ENCODE measurements at places on chromosomes 4 and X. TPM values are rescaled to one million over a fixed set of nuclear protein-coding genes. Genes with fewer than 3 reads are reported as not detected.

The POU3F4 gene
- polyA plus RNA-seq, result not detected

The ITM2A gene
- 2.1 TPM for polyA plus RNA-seq

The GIMD1 gene
- polyA plus RNA-seq, result not detected

The MAGEE1 gene
- polyA plus RNA-seq, result 3.0 TPM

The RIPPLY1 gene
- 0.23 TPM for polyA plus RNA-seq

The TCEAL6 gene
- 2.2 TPM for polyA plus RNA-seq

The OTC gene
- polyA plus RNA-seq, result 0.68 TPM

DNA sequence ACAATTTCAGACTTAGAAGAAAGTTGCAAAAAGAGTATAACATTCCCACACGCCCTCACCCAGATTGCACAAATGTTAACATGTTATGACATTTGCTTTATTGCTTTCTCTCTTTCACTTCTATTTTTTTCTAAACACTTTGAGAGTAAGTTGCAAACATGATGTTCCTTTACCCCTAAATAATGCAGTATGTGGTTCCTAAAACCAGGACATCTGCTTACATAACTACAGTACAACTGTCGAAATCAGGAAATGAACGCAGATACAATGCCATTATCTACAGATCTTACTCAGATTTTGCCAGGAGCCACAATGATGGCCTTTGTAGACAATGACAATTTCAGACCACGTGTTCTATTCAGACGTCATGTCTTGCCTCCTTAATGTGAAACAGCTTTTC, 22.4 kb downstream of the SH3TC1 start:
- DNase-seq, result no peak

DNA sequence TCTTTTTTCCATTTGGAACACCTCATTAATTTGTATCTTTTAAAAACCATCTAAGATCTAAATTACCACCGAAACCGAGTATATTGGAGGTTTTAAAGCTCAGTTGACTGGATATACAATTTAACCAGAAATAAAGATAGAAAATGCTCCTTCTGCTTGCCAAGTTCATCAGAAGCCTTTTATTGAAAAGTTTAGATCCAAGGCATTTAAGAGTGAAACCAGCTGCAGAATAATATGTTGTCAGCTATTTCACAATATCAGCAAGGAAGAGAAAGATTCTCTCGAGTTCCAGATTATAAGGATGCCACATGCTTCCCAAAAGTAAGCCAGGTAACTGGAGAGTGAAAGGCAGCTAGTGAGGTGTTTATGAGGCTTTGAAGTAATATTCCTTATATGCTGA, 217.4 kb downstream of the DCTD start:
- no peak for DNase-seq

GRCh38 chrX:2723286-2723879, 28.5 kb upstream of the XG start:
- no peak for DNase-seq

DNA sequence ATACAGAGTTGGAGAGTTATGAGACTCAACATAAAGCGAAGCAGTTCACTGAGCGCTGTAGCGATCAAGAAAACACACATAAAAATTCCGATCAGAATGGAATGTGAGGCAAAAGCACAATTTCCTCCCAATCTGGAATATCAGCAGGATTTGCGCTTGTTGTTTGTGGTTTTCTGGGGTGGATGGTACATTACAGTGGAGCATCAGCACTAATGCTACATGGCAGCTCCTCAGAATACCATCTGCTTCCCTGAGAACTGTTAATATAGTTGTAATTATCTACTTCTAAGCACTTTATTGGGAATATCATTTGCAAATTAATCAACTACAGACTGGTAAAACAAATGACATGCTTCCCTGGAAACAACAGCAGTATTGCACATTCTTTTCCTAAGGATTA, 324.1 kb upstream of the PPARGC1A start:
- no peak for DNase-seq

DNA sequence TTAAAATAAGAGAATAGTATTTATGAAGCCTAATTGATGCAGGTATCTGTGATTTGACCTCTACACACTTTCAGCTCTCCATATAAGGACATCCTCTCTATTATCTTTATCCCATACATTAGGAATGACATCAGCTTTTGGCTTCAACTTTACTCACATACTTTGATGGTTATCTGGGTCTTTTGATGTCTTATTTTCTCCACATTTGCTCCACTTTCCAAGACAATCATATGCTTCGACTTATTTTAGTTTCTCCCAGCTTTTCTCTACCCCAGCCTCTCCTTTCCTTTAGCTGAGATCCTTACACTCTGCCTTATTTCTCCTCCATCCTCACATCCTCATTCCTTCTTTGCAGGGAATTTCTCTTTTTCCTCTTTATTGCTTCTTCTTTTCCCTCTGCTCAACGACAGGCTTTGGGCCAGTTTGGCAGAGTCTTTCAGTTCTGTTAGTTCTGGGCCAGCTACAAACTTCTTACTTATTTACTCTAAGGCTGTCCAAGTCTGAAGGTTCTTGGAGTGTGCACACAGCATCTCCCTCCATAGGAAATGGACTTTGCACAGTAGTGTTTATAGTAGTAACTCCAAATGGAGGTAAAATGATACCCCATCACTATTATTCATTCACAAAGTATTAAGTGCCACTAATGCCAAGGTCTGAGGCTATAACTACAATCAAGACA, 50.5 kb downstream of the SLC4A4 start:
- DNase-seq, result no peak

GRCh38 chrX:153921070-153921469, 5.0 kb downstream of the ARHGAP4 start:
- no peak for DNase-seq

DNA sequence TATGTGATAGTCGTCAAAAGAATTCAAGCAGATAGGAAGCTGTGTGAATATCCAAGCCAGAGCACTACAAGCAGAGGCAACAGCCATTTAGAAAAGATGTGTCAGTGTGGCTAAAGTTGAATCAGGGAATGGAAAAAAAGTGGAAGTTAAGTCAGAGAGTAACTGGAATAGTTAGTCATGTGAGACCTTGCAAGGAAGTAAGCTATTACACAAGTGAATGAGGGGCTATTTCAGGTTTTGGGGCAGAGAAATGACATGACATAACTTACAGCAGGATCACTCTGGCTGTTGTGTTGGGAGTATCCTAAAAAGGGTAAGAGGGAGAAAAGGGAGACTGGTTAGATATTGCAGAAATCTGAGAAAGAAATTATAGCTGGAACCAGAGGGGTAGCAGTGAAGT, 236.6 kb upstream of the PCDH18 start:
- DNase-seq, result no peak

DNA sequence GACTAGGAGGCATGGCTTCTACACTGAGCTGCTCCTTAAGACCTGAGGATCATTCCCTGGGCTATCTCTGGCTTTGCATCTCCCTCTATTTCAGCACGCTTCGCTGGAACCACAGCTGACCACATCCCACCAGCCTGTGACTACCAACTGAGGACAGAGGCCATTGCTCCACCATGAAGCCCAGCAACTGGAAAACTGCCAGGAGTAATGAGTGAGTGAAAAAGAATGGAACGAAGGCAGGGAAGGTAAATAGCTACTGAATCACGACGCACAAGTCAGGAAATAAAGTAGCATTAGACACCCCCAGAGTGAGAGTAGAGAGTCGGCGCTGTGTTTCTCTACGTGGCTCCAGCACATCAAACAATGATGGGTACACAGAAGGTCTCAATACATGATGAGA, 314.7 kb downstream of the LDB2 start:
- DNase-seq, result no peak

DNA sequence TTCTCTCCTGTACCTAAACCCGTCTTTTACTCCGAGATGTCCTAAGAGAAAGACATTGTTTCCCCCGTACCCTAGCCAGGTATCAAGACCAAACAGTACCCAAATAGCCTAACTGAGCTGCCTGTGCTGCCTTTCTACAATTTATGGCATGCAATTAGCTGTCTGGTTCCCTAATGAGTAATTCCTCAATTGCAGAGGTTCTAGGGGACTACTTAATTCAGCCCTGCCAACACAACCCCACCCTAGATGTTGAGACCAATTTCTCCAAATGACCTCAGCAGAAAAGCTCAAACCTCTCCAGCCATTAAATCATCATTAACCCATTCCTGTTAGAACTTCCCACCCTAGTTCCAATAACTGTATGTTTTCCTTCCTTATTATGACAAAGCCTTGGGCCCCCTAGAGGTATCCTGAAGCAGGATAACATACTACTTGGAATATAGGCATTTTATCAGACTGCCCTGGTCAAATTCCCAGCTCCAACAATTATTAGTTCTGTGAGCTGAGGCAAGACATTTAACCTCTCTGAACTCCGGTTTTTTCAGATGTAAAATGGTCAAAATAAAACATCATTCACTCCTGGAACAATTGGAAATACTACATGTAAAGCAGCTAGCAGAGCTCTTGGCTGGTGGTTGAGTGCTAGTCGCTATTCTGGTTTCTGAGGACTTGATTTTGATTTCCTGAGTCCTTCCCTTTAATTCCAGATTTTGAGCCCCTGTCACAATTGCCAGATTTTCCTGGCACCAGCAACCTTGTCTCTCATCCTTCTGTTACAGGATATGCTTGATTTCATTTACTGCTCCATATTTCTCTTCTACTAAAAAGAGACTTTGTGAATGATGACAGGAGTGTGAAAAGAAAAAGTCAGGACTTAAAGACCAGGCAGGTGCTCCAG, 244.6 kb upstream of the TENM3 start:
- no peak for DNase-seq

DNA sequence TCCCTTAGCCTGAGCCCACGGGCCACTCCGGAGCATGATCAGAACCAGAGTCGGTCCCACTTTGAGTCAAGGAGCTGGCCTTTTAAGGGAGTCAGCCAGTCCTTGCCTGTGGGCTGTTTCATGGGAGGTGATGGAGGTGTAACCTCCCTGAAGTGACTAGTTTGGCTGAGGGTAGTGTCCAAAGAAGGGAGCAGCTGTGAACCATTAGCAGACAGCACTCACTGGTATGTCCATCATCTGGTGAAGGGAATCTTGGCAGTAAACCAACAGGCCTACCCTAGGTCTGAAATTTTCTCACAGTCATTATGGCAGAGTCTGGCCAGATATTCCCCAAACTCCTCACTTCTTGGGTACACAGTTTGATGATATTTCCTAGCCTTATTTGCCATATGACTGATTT, 12.3 kb upstream of the REPS2 start:
- DNase-seq, result no peak

DNA sequence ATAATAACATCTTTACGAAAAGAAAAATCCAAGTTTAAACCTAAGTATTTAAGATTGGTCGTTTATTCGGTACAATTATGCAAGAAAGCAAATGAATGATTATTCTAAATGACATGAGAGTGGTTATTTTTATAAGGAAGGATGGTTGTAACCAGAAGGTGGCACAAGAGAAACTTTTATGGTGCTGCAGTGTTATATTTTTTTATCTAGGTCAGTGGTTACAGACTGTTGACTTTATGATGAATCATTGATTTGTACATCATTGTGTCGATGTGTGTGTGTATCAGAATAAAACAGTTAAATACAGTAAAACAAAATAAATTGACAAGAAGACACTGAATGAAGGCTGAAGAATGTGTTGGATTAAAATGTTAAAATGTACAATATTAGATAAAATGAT, 9.8 kb downstream of the DCAF8L2 start:
- DNase-seq, result no peak

GRCh38 chr4:102684610-102685052, 76.1 kb downstream of the MANBA start:
- DNase-seq, result no peak

- DNase-seq, result no peak
These were observed 137.5 kb downstream of the CPE start for GRCh38 chr4:165516281-165516833.

GRCh38 chr4:120725639-120726580, 196.6 kb downstream of the PRDM5 start:
- DNase-seq, result no peak

DNA sequence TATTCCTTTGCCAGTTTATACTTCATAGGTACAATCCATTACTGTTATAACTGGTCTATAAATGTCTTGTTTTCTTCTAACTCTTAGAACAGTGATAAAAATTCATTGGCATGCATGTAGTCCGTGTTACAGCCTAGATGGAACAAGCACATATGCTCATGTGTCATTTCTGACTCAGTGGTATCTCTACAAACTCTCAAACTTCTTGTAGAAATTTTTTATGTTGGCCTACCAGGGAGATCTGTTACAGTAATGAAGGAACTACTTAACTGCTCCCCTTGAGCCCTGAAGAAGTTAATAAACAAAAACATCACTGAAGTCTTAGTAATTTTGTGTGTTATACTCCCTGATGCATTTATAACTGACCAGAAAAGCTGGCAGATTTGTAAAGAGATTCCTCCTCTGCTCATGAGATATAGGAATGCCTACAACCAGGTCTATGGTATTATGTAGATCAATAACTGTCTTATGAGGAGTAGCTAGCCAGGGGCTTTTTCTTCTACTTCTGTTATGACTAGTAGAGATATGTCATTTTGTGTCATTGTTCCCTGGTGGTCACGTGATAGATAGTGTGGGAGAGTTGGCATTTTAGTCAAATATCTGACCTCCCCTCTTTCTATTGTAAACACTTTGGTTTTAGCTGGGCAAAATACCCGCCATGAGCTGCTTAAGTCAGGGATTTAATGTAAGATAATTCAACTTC, 53.7 kb upstream of the FAAH2 start:
- DNase-seq, result no peak

- DNase-seq, result no peak
These were observed 2.0 kb downstream of the C4orf51 start for GRCh38 chr4:145681956-145682355.

GRCh38 chrX:1883772-1884171, 268.9 kb downstream of the ASMT start:
- DNase-seq, result no peak

DNA sequence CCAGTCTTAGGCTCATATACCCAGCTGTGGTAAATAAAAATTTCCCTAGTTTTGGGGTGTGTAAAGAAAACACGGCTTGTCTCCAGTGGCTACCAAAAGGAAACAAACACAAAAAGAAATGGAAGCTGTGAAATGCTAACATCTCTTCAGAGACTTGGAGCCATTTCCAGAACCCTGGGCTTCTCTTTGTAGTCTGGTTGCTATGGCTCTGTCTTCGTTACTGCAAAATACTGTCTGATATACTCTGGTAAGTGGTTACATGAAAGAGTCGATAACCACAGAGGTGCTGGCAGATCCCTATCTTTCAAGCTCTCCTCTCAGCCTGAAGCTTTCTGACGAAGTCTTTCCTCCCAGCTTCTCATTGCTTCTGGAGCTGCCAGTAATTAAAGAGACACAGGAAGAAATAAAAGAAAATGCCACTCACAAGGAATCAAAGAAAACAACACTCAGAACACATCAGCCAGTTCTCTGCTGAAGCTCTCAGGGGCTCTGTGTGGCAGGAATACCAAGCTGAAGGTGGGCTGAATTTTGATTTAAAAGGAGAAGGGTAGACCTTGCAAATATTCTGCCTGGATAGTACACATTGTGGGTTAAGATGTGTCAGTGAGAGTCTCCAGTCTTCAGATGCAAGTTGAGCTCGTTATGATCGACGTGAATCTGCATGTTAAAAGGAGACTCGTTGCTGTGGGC, 107.6 kb upstream of the FAM9C start:
- no peak for DNase-seq

DNA sequence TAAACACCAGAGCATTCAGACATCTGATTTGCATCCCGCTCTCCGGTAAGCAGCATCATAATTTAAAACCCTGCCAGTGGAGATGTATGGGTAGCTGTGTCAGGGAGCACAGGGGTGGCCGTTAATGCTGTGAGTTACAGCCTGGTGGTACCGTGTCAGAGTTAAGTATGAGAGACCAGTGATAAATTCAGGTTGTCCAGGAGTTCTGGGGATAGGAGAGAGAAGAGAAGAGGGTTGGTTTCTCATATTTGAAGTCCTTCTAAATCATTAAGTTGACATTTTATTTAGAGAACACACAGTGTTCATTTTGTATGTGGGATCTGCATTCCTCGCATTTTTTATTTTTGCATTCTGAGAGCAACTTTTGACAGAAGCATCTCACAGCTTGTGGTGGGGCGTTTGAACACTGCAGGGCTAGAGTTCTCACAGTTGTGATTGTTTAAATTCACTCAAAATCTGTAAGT, 157.6 kb downstream of the DCLK2 start:
- no peak for DNase-seq
